ENCODE measurements at places on chromosomes 4 and X.

DNA sequence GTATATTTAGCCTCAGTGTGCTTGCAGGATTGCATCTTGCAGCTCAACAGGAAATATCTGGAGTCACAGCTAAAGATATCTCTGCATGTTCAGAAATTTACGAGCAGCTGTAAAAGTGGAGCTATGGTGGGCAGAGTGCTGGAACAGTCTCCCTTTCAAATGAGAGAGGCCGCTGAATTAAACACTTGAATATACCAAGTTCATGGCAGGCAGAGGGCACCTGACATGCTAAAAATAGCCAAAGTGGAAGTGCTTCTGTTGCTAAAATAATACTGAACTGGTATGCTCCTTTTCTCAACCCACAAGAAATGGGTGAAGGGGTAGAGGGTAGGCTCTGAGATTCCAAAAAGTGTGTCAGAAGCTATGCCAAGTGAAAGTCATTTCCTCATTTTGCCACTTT is 98.1 kb downstream of the MGST2 start:
- no peak for DNase-seq

DNA sequence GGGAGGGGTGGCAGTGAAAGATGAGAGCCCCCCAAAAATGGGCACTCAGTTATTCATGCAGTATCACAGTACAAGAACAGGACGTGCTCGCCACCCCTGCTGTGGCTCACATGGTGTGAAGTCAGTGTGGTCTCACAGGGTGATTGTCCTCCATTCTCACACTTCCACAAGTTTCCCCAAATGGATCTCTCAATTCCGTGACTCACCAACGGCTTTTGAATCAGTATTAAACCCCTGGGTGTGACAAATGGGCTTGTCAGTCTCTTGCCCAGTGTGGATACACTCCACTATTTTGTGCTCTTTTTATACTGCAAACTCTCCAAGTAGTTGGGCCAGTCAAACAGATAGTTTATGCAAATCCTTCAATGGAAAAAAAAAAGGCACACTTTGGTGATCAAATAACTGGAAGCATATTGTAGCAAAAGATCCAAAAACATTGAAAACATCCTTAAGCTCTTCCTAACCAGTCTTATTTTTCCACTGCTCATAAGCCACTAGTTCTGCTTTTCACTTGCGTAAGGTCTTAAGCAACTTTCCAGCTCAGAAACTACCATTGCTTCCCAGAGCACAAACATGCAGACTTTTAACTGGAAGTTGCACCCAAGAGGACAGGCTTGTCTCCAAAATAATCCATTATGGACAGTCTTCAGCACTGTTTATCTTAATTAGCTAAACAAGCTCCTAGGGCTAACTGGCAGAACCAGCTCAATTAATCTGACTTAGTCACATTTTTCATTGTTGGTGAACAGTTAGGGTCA is 365.7 kb downstream of the PPP3CA start:
- no peak for DNase-seq

- no peak for DNase-seq
Observed at GRCh38 chr4:23355258-23355657, 534.6 kb downstream of the PPARGC1A start.

GRCh38 chr4:83771113-83771705 is 235.3 kb downstream of the GPAT3 start:
- peak; percentile 59 for DNase-seq

DNA sequence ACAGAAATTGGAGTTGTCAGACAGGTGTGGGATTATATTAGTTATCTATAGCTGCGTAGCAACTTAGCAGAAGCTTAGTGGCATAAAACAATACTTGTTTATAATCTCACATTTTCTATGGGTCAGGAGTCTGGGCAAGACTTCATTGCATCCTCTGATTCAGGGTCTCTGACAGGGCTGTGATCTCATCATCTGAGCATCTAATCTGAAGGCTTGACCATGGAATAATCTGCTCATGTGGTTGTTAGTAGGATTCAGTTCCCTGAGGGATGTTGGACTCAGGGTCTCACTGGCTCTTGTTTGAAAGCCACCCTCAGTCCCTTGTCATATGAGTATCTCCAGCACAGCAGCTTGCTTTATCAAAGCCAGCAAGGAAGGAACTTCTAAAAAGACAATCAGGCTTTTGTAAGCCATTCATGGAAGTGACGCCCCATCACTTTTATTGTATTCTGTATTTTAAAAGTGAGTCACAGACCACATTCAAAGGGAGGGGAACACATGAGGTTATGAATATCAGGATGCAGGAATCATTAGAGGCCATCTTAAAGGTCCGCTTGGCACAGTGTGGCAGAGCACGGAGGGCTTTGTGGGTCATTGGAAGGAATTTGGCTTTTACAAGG is 37.2 kb upstream of the FAM9B start:
- DNase-seq, result no peak

All from WERI-Rb-1 (cell line).